ENCODE measurements at places on chromosomes 12 and 14.
A peak's percentile ranks its signal among the peaks of the same experiment; 100 is the strongest.

DNA sequence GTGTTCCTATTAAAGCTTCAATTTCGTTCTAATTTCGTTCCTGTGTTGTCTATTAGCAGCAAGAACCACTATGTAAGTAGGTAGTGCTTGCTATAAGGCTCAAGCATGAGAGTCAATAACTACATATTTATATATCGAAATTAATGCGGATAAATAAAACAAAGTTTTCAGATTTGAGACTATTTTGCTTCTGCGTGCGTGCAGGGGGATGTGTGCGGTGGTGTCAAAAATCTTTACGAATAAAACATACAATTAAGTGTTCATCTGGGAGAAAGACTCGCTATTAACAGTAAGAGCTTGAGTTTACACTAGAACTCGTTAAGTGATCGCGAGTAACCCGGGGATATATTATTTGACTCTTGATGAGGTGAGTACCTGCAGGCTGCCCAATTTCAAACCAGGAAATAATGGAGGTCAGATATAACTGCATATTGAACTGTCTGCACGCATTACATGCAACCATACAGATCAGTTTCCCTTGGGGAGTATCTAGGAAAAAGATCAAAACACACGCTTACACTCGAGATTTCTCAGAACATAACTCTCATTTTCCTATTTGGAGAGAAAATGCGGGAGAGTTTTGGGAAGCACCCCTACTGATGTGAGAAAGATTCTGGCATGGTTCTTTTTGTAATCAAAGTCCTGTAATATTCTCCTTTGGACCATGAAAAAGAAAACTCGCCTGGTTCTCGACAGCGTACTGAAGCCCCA lies 813 bp downstream of the TWF1 start:
- DNase-seq, result no peak

DNA sequence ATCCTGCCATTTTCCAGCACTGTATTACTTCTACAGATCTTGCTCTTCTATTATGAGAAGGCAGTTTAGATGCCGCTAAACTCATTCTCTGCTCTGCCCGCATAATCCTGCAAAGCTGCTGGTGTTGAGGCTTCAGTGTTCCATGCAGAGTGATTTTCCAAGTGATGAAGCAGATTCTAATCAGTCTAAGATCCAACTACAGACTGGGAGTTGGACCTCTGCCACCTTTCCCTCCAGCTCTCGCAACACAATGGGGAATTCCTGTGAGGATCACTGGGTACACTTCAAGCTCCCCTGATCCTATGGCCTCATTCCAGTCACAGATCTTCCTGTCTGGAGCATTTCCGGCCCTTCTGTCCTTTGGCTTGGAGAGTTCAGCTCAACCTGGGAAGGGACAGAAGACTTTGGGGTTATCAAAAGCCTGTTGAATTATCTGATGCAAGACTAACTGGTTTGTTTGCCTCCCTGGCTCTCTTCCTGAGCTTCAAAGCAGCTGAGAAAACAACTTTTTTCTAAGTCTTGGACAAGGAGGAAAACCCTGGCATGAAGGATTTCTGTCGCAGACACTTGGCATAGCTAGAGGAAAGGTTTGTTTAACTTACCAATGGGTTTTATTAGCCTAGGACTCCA lies 333.9 kb downstream of the ZFP36L1 start:
- DNase-seq, result no peak

- DNase-seq, result no peak
These were observed 28.7 kb upstream of the OR4E1 start for GRCh38 chr14:21702316-21702715.

DNA sequence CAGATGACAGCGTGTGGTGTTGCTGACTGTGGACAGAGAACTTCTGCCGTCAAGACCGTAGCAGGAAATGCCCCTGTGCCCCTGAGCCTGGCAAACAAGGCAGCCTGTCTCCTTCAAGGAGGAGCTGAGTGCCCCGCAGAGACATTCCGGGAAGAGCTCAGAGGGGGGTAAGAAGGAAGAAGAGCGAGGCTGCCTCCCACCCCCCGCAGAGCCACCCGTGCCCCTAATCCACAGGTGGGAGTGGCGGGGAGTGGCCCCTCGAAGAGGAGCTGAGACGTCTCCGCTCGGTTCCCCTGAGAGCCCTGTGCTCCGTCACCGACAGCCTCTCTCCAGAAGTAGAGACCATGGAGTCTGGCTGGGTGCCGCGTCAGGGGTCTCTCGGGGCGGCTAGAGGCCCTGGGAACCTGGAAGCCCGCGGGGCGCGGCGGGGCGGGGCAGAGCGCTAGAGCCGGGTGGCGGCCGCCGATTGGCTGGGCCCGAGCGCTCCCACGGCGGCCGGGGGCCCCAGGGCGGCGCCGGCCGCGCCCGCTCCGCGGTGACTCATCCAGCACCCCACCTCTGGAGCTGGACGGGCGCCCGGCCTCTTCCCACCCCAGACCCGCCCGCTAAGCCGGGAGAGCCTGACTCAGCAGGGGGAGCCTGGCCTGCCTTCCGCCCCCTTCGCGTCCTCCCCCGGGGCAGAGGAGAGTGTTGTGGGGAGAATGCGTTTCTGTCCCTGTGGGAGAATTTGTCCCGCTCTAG lies 25.2 kb upstream of the KRT78 start:
- peak; percentile 13 for DNase-seq

DNA sequence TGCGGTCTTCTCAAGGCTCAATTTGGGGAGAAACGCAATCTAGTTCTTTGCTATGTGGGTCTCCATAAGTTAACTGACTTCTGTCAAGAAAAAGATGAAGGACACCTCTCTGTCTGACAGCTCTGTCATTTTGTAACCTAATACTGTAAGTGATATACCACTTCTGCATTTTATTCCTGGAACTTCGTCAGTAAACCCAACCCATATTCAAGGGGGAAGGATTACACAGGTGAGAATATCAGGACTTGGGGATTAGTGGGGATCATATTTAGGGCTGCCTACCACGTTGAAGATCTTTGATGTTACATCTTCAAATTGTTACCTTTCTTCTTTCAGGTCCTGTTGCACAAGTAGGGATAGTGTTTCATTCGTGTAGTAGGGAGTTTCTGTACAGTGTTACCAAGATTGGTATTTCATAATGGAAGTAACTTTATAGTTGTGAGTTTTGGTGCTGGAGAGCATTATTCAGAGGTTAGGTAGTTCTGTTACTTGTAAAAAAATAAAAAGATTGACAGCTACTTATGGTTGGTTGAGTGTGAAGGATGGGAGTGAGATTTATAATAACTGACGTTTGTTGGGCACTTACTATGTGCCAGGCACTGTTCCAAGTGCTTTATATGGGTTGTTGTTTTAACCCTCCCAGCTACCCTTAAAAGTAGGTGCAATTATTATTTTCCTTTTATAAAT lies 1.6 kb downstream of the TMEM260 start:
- no peak for DNase-seq

DNA sequence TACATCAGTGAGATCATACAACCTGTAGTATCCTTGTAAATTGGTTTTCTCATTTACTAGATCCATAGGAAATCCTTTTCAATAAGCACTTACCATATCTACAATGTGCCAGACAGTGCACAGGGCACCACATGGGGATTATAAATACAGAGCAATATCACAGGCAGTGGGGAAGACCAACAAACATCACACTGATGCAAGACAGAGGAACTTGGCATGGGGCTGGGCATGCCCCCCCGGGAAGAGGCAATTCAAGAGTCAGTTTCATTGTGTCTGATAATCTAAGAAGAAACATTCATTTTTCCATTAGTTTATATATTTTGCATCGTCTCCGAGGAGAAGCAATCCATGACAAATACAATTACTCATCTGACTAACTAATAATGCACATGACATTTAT lies 16.2 kb downstream of the NT5DC3 start:
- no peak for DNase-seq

DNA sequence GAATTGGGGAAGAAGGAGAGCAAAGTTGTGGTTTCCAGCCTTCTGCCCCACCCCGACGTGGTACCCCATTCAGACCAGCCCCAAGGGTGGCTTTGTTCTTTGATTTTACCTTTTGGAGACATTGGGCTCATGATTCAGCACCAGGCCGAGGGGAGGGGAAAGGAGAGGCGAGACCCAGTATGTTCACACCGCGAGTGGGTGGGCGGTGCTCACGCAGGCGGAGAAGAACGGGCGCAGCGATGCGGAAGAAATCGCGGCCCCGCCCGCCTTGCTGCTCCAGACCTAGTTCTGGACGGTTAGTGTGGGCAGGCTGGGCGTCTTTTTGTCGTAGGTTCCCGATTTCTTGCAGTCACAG lies 963 bp downstream of the ATL1 start:
- DNase-seq, result peak; percentile 70

GRCh38 chr12:111529424-111530368 lies 69.4 kb downstream of the ATXN2 start:
- no peak for DNase-seq

GRCh38 chr12:57745485-57745881 lies 644 bp downstream of the TSPAN31 start:
- DNase-seq, result no peak

- DNase-seq, result no peak
These were observed 16.5 kb downstream of the GMFB start for GRCh38 chr14:54472315-54472714.

- DNase-seq, result no peak
These were observed 26.9 kb downstream of the GCN1 start for GRCh38 chr12:120167529-120168095.

DNA sequence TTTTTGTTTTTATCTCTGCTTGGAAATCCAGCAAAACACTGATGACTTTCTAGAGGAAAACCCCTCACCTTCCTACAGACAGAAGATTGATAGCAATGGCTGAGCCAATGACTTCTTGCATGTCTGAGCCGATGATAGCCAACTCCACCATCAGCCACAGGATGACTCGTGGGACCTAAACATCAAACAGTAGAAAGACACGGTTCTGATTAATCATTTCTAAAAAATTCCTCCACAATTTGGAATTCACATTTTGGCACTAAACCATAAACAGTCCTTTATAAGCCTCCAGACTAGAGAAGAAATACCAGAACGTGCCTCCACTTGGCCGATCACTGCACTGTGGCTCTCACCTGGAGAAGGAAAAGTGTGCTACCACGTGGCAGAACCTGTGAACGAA lies 25.9 kb downstream of the SLC11A2 start:
- no peak for DNase-seq

DNA sequence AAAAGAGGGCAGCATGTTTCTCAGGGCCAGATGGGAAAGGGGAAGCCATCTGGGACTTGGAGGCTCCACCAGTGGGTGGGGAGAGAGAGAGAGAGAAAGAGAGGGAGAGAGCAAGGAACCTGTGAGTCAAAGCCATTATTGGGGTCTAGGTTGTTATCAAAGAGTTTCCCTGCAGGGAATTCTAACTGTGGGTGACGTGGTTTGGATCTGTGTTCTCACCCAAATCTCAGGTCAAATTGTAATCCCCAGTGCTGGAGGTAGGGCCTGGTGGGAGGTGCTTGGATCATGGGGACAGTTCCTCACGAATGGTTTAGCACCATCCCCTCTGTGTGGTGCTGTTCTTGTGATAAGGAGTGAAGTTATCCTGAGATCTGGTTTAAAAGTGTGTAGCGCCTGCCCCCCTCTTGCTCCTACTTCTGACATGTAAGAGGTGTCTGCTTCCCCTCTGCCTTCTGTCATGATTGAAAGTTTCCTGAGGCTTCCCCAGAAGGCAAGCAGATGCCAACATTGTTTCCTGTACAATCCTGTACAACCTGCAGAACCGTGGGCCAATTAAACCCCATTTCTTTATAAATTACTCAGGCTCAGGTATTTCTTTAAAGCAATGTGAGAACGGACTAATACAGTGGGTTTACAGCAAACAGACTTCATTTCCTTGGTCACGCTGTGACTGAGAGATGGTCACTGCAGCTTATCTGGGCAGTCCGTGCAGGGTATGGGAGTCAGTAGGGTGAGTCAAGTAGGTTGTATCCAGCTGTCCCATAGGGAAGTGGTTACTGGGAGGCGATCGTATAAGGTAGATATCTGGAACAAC lies 52.4 kb downstream of the CCDC91 start:
- DNase-seq, result no peak

DNA sequence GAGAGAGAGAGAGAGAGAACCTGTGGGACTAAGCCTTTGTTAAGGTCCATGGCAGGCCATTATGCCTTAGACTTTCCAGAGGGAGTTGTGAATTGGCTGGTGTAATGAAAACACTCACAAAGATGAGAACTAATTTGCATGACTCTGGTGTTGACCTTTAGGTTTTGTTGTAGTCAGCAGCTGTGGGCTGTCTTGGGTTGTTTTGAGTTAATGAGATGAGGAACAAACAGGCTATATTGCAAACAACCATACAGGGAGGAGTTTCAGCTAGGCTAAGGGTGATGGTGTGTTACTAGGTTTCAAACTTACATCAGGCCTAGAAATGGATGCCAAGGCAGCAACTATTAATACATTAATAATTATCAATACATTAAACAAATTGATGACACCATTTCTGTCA lies 26.3 kb downstream of the ATXN7L3B start:
- no peak for DNase-seq

DNA sequence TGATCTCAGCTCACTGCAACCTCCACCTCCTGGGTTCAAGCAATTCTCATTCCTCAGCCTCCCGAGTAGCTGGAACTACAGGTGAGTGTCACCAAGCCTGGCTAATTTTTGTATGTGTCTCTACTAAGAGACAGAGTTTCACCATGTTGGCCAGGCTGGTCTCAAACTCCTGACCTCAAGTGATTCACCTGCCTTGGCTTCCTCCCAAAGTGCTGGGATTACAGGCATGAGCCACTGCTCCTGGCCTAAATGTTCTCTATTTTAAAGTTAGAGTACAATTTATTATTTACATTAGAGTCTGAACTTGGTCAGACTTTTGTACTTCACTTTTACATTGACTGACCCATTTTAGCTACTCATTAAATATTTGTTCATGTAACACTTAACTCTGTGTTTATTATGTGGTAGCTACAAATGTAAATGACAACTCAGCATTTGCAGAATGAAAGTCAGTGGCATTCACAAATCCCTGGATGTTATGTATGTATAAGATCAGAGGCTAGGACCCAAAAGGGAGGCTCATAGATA lies 409.6 kb downstream of the APAF1 start:
- no peak for DNase-seq

GRCh38 chr14:91968280-91968679 lies 20.8 kb upstream of the FBLN5 start:
- no peak for DNase-seq

DNA sequence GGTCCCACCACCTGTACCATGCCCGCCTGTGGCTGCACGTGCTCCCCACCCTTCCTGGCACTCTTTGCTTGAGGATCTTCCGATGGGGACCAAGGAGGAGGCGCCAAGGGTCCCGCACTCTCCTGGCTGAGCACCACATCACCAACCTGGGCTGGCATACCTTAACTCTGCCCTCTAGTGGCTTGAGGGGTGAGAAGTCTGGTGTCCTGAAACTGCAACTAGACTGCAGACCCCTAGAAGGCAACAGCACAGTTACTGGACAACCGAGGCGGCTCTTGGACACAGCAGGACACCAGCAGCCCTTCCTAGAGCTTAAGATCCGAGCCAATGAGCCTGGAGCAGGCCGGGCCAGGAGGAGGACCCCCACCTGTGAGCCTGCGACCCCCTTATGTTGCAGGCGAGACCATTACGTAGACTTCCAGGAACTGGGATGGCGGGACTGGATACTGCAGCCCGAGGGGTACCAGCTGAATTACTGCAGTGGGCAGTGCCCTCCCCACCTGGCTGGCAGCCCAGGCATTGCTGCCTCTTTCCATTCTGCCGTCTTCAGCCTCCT lies 1.1 kb downstream of the INHBE start:
- DNase-seq, result no peak

GRCh38 chr12:92503029-92503931 lies 199.5 kb upstream of the PLEKHG7 start:
- DNase-seq, result no peak
